Mesothelial cell of epicardium (in vitro differentiated cells): ENCODE measurements at places on chromosomes 7 and 10.

- no peak for DNase-seq
Measured at GRCh38 chr10:86798611-86799010, 42.2 kb downstream of the BMPR1A start.

- no peak for DNase-seq
Measured at GRCh38 chr7:123824754-123825067, 20.3 kb upstream of the HYAL4 start.

DNA sequence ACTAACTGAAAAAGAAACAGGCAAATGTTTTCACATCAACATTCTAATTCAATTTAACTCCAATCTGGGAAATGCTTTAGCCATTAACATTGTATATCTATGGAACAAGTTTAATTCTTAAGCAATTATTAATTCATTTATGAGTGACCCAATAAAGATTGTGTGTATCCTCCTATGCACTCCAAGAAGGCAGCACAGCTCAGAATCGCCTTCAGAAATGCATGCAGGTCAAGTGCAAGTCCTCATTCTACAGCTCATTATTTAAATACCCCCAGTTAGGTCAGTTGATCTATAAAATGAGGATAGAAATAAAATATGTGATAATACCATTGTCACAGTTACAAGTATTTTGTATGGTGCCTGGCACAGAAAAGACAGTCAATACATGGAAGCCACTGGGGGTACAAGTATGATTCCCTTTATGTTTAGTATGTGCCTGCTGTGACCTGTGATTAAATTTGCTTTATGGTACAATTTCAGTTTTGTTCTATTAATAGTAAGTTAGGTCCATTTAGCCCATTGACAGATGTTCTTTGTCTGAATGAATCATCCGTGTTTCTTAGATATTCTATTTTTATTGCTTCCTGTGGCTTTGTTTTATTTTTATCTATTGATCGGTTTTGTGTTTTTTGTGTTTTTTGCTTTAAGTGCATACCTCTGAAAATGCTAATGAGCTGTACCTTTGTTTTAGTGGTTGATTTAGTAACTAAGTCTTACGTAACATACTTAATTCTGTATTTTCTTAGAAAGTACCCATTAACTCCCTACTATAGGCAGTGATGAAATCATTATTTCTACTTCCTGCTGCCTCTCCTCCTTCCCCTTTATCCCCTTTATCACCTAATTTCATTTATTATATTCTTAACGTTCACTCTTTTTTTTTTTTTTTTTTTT lies 42.8 kb downstream of the CPXM2 start:
- DNase-seq, result no peak

DNA sequence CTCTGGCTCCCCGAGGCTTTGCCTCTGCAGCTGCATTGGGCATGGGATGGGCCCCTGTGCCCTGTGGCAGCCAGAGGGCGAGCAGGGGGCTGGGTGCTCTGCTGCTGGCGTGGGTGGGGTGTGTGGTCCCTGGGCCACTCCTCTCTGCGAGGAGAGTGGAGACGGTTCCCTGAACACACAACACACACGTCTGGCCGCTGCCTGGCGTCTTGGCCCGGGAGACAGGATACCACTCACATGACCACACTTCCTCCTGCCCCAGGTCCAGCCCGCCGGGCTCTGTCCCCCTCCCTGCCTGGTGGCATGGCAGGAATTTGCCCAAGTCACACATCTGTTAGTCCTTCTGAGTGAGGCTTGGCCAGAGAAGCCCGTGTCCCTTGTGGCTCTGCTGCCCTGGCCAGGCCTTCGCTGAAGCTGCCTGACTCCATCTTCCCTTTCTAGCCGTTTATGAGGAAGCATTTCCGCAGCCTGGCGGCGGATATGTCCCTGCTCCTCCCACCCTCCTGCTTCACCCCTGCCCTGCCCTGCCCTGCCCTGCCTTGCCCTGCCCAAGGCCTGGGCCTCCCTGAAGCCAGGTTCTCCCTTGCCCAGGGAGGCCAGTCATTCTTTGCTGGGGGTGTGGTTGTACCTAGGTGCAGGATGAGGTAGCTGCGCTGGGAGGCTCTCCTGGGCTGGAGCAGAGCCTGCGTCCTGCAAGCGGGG lies 3.0 kb downstream of the BRI3 start:
- DNase-seq, result no peak

- DNase-seq, result no peak
Measured at GRCh38 chr10:46540412-46541016, 15.9 kb downstream of the GPRIN2 start.

DNA sequence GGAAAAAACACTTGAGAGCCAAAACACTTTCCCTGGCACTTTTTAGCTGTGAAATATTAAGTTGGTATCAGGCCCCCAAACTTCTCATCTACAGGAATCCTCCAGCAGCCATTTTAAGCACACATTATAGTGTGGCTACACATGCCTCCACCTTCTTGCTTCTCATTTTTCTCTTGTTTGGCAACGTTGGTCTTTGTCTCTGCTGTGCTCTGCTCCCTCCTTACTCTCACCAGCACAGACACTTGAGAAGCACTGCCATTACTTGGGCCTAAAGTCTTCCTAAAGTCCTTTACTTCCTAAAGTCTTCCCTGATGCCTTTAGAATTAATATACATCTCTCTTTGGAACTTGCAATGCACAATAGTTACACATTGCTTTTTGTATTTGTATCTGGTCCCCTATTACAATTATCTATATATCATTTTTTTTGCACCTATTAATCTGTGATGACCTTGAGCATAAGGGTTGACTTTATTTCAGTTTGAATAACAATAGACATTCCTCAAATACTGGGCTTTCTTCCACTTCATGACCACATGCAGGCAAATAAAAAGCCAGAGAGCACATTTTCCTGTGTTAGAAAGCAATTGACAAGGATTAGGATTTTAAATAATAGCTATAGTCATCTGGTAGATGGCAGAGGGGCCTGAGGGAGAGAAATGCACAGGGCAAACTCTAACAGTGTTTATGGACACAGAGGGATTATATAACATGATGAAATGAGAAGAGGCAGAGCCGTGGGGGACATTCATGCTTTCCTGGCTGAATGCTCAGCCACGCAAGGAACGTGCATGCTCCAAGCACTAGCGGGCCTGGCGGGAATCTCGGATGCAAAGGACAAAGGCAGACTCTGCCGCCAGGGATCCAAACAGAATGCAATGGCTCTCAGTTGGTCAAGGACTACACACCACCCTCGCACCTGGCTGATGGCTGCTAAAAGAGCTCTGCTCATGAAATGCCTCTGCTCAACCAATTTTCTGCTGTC lies 99.3 kb downstream of the CDC14C start:
- no peak for DNase-seq
